Upper lobe of left lung (tissue), 6 donors: ENCODE measurements at places on chromosomes 7 and 10. TPM values are rescaled to one million over a fixed set of nuclear protein-coding genes. Genes with fewer than 3 reads are reported as not detected.

Gene CYP3A4
- 0.34 TPM for total RNA-seq

Gene SPDYE3
- total RNA-seq = not detected

Gene FBXL13
- total RNA-seq = 1.6 TPM

Gene POMZP3
- total RNA-seq = 9.7 TPM

Gene COMMD3
- 11.0 TPM for total RNA-seq

Gene DRGX
- not detected for total RNA-seq

DNA sequence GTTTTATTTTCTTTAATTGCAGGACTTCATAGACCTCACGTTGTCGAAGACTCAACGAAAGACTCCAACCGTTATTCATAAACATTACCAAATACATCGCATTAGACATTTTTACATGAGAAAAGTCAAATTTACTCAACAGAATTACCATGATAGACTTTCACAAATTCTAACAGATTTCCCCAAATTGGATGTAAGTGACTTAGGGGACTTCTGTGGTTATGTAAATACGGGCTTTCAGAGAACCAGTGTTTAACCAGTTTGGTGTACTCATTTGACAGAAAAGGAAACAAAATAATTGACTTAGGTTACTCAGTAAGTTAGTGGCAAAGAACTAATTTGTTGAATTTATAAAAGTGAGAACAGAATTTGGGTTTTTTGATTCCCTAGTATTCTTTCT, 4.2 kb downstream of the GTPBP4 start:
- DNase-seq = no peak
- H3K4me3 ChIP-seq = no peak overlapping the region
- H3K27ac ChIP-seq = no peak overlapping the region
- peaks cover 42% of the 10 kb centered on the region for H3K36me3 ChIP-seq
- no peaks in the 10 kb centered on the region for H3K27me3 ChIP-seq

DNA sequence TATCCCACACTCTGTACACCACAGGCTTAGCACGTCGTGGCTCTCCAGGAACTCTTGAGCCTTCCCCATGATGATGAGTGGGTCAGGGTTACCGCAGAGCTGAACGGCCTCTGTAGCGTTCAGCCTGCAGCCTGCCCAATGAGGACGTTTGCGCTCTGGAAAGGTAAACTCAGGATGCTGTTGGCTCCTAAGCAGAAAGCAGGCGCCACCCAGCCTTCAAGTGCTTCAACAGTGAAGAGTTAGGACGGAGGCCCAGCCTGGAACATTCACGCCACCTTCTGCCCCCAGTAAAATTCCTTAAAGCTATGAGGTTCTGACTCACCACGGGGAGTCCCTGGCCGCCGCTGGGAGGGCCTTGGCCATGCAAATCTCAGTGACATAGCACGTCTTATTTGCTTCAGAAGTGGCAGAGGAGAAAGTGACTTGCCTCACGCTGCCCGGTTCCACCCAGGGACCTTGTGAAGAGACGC, 161.5 kb upstream of the SH2B2 start:
- DNase-seq = peak; percentile 93
- H3K27ac ChIP-seq = peak overlapping the region; percentile 66
- H3K36me3 ChIP-seq = no peaks in the 10 kb centered on the region
- H3K27me3 ChIP-seq = no peaks in the 10 kb centered on the region
- H3K4me3 ChIP-seq = no peak overlapping the region
- peaks cover 23% of the 10 kb centered on the region for H3K4me1 ChIP-seq

DNA sequence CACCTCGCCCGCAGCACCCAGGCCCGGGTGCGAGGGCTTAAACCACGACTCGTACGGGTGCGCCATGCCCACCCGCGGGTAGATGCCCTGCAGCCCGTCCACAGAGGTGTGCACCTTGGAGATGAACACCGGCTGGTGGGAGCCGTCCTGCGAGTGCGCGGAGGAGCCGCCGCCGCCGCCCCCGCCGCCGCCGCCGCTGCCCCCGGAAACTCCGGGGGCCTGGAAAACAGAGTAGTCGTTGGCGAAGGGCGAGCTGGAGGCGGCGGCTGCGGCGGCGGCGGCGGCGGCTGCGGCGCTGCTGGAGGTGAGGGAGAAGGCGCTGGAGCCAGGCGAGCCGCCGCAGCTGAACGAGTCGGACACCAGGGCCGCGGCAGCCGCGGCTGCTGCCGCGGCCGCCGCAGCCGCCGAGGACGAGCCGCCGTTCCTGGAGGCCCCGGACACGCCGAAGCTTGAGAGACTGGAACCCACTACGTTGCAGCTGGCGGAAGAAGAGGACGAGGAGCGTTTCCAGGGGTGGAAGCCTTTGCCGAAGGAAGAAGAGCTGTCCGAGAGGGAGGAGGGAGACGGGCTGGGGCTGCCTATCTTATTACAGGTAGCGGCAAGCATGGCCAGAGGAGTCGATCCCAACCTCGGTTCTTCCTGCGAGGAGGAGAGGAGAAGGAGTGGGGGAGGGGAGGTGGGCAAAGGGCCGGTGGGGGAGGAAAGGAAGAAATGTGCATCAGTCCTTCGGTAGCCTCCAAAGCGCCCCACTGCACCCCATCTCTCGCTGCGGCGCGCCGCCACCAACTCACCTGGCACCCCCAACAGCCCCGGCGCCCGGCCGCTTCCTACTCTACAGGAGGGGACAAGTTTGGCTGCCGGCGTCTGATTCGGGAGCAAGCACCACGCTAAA, 1.3 kb downstream of the SP8 start:
- DNase-seq = no peak
- H3K36me3 ChIP-seq = no peaks in the 10 kb centered on the region
- H3K27ac ChIP-seq = no peak overlapping the region
- peaks cover 36% of the 10 kb centered on the region for H3K4me1 ChIP-seq

- H3K4me3 ChIP-seq = no peak overlapping the region
- H3K27me3 ChIP-seq = no peaks in the 10 kb centered on the region
- no peaks in the 10 kb centered on the region for H3K4me1 ChIP-seq
- H3K36me3 ChIP-seq = peaks cover 44% of the 10 kb centered on the region
- DNase-seq = no peak
Measured at GRCh38 chr7:5198741-5199140, 8.7 kb downstream of the WIPI2 start.
